ENCODE measurements at places on chromosomes 5 and 9.

GRCh38 chr9:4850603-4851310, 58.0 kb downstream of the RCL1 start:
- no peak for DNase-seq

GRCh38 chr5:104431002-104431620, 868.5 kb upstream of the NUDT12 start:
- DNase-seq = no peak

DNA sequence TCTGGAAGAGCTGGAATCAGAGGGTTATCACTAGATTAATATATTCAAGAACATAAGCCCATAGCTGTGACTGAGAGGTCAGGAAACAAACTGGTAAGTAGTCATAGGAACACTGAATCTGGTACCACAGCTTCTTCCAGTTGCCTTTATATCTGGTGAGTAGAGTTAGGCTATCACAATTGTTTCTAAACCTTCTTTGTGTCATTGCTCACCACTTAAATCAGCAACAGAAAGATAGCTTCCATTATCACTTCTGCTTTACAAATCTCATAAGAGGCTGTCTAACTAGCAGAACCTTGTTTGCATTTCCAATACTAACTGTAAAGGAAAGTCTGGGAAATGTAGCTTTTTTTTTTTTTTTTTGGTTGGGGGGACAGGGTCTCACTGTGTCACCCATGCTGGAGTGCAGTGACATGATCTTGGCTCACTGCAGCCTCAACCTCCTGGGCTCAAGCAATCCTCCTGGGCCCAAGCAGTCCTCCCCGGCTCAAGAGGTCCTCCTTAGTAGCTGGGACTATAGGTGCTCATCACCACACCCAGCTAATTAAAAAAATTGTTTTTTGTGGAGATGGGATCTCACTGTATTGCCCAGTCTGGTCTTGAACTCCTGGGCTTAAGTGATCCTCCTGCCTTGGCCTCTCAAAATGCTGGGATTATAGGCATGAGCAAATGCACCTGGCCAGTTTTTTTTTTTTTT, 22.0 kb downstream of the CDC42SE2 start:
- no peak for DNase-seq

DNA sequence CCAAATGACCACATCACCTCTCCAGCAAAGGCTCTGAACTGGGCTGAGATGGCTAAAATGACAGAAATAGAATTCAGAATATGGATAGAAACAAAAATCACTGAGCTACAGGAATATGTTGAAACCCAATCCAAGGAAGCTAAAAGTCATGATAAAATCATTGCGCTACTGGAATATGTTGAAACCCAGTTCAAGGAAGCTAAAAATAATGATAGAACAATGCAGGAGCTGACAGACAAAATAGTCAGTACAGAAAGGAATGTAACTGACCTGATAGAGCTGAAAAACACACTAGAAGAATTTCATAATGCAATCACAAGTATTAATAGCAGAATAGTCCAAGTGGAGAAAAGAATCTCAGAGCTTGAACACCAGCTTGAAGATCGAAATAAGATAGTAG, 394.9 kb upstream of the GRAMD2B start:
- no peak for DNase-seq

DNA sequence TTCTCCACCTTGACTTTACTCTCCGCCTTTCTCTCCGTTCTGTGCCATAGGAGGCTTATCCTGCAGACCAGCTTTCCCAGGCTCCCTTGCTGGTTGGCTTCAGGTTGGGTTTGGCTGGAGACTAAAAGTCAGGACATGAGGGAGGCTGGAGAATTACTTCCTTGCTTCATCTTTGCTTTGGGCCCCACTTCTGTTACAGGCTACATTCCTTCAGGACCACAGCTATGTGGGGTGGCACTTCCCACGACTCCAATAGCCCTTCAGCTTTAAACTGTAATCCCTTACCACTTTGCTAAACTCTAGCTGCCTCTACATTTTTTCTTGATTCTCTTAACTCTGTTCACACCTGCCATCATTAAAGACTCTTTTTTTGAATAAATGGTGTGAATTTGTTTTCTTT, 186.7 kb upstream of the NR4A3 start:
- DNase-seq = no peak

DNA sequence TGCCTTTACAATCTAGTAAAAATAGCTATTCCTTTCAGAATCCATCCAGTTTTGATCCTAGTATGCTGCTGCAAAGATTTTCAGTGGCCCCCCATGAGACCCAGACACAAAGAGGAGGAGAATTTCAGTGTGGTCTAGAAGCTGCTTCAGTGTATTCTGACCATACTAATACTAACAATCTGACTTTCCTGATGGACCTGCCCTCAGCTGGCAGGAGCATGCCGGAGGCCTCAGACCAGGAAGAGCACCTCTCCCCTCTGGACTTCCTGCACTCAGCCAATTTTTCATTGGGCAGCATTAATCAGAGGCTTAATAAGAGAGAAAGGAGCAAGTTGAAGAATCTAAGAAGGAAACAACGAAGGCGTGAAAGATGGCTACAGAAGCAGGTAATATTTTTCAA, 48.5 kb downstream of the RNF180 start:
- no peak for DNase-seq

GRCh38 chr9:136857581-136858412, 5.7 kb downstream of the MAMDC4 start:
- DNase-seq = no peak

GRCh38 chr5:45697201-45697600, 1.0 kb upstream of the HCN1 start:
- DNase-seq = no peak

GRCh38 chr9:125816321-125816720, 69.1 kb downstream of the PBX3 start:
- no peak for DNase-seq

- DNase-seq = no peak
These were observed 30.8 kb downstream of the SMIM3 start for GRCh38 chr5:150809363-150809762.

DNA sequence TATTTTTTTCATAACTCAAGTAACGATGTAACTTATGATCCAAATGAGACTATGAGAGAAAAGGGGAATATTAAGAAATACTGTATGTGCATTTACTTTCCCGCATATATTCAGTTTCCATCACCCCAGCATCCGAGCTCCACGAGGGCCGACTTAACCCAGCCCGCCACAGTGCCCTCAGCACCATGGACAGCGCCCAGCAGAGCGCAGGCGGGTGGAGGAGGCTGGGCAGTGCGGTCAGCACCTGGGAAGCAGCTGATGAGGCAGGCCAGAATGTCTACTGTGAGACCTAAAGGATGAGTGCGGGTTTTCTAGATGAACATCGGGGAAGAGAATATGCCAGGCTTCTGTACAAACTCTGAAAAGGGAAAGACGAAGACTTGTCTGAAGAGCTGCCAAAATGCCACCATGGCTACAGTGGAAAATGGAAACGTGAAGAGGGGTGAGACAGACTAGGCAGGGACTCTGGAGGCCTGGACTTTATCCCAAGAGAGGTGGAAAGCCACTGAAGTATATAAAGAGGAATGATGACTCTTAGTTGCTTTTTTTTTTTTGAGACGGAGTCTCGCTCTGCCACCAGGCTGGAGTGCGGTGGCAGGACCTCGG, 34.5 kb upstream of the MED27 start:
- no peak for DNase-seq

- DNase-seq = no peak
These were observed 232.3 kb upstream of the TBCA start for GRCh38 chr5:78008356-78008967.

- DNase-seq = no peak
These were observed 83.1 kb upstream of the SPOCK1 start for GRCh38 chr5:137582218-137582617.

GRCh38 chr9:91043056-91043810, 241.6 kb downstream of the SYK start:
- no peak for DNase-seq

GRCh38 chr5:178403351-178403750, 170.7 kb upstream of the PHYKPL start:
- DNase-seq = no peak

DNA sequence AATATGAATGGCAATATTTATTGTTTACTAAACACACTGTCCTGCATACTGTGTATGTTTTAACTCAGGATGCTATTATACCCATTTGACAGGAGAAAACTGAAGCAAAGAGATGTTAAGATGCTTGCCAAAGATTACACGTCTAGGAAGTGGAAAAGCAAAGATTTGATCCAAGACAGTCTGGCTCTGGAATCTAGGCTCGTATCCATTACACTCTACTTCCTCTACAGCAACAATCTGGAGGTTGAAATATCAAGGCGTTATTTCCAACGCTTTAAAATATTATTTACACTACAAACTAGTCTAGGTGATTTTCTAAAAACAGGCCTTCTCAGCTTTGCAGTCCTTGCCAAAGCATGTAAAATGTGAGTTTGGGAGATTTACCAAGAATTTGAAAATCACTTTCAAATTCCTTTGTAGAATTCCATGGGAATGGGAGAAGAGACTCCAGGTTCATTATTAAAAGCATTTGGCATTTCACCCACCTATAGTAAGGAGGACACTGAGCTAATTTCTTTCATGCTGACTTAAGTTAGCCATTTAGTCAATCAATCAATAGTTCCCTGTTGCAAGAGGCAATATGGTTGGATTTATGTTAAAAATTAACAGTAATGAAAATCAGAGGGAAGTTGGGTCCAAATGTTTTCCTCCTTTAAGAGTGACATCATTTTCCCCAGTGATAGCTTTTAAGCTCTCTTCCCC, 356.3 kb upstream of the SMARCA2 start:
- DNase-seq = no peak

DNA sequence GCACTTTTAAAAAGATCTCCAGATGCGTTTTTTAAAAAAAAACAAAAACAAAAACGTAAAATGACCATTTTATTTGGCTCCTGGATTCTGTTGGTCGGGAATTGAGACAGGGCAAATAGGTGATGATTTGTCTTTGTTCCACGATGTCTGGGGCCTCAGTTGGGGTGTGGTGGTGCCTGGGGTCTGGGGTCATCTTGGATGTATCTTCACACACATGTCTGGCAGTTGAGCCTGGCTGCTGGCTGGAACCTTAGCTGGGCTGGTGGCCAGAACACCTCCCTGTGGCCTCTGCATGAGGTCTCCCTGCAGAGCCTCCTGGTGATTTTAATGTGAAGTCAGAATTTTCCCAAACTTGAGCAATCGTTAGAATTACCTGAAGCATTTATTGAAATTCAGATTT, 42.5 kb upstream of the BASP1 start:
- DNase-seq = no peak

DNA sequence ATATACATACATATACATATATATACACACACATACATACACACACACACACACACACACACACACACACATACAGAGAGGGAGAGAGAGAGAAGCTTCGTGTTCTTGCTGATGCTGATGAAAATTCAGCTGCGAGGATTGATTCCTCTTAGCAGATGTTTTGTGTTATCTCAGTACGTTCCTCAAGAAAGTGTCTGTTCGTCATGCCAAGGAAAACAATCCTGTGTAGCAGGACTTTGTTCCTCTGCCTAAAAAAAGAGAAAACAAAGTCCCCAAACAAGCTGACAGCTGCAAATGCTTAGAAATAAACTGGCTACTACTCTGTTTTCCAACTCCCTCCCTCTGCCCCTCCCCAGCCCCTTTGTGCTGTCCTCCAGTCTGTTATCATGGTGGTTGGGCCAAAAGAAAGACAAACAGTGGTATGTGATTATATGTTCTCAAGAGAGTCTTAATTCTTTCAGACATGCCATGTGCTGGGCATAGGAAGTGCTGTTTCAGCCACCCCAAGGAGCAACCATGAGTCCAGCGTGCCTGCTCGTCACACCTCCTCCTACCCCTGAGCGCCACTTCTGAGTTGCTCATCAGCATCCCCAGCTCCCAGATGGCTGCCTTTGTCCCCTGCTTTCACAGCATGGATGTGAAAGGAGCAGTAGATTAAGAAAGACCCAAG, 71.5 kb upstream of the EQTN start:
- no peak for DNase-seq

Data from GM18507 (cell line).